WTC11 (cell line): ENCODE measurements at places on chromosomes 12 and 14. TPM values are rescaled to one million over a fixed set of nuclear protein-coding genes. Genes with fewer than 3 reads are reported as not detected.

- DNase-seq: no peak
These were observed 906 bp downstream of the LARP4 start for GRCh38 chr12:50401500-50402081.

Gene ANKS1B
- total RNA-seq: 5.4 to 6.7 TPM (median 5.8 TPM) in 3 replicates

DNA sequence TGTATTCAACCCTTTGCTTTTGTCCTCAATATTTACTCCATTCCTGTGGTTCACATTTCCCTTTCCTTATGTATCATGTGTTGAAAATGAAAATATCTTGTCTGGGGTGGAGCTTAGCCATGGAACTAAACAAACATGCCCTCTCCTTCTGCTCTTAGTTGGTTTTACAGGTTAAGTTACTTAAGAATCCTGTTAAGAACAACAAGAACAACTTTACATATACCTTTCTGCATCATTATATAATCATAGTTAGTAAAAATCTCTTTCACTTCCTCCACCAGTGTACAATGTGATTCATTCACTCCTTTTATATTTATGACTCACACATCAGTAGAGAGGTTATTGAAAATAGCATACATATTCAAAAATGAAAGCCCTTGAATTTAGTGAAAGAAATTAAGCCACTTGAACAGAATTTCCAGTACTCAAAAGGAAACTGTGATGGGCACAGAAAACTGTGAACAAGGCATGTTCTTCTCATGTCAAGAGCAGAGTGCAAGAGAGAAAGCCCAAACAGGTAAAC, 307.7 kb downstream of the CCDC91 start:
- DNase-seq: no peak

DNA sequence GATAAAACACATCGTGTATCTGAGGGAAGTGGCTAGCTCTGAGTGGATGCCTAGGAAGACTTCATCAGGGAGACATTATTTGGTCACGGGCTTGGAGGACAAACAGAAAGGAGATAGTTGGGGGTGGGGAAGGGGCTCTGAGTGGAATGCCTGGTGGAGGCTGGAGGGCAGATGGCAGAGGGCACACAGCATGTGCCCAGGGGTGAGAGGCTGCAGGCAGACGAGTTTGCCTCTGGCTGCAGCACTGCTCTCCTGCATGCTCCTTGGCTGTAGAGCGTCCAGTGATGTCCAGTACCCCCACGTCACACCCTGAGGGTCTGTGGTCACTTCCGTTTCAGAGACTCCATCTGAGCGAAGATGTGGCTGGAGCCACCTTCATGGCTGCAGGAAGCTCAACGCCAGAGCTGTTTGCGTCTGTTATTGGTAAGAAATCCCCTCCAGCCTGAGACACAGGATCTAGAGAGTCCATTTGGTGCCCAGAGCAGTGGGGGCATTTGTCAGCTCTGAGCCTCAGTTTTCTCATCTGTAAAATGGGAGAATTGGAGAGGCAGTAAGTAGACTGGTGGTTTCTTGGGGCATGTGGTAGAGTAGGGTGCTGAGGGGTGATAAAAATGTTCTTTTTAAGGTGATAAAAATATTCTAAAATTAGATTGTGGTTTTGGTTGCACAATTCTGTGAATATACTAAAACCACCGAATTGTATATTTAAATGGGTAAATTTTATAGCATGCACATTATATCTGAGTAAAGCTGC, 71.7 kb upstream of the RIN3 start:
- no peak for DNase-seq

- DNase-seq: peak; percentile 41
These were observed 59.2 kb downstream of the RASSF8 start for GRCh38 chr12:26017484-26018211.
